ENCODE measurements at places on chromosomes 2 and 18. TPM values are rescaled to one million over a fixed set of nuclear protein-coding genes. Genes with fewer than 3 reads are reported as not detected.

Gene RBMS1
- total RNA-seq, result 180 TPM

DNA sequence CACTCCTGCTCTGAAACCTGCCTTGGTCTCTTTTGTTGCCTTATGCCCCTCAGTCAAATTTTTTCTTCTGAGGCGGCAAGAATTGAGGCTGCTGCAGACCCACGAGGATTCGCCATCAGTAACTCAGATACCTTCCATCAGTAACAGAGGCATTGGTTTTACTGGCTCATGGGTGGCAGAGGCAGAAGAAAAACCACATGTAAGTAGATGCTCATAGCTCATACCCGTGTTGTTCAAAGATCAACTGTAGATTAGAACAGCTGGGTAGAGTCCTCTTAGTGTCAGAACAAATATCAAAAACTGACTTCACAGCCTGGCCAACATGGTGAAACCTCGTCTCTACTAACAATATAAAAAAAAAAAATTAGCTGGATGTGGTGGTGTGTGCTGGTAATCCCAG lies 598.0 kb upstream of the SOX11 start:
- no peak for DNase-seq

DNA sequence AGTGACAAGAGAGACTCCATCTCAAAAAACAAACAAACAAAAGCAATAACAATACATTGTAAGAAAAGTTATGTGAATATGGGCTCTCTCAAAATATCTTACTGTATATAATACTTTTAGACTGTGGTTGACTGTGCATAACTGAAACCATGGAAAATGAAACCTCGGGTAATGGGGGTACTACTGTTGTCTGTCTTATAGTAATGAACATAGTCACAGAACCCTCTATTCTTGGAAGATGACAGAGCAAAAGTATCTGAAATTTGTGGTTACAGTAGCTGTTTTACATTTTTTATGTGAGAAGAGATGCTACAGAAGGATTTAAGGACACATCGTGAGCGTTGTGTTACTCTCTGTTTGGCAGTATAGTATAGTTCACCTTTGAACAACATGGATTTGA lies 60.5 kb downstream of the MAP4K4 start:
- no peak for DNase-seq

DNA sequence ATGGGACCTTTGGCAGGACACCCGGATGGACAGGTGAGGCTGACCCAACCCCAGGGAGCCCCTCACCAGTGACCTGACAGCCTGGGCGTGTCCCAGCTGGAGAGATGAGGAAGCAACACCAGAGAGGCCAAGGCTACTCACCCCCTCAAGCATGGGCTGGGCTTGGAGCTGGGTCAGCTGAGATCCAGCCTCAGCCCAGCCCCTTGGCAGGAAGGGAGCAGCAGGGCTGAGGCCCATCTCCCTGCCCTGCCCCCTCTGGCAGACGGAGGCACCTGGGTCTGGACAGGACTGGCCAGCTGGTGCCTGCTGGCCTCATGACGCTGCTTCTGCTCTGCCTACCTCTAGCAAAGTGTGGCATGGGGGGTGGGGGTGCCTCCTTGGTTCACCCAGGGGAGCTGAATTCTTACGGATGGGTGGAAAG lies 37.8 kb downstream of the HS6ST1 start:
- no peak for DNase-seq

DNA sequence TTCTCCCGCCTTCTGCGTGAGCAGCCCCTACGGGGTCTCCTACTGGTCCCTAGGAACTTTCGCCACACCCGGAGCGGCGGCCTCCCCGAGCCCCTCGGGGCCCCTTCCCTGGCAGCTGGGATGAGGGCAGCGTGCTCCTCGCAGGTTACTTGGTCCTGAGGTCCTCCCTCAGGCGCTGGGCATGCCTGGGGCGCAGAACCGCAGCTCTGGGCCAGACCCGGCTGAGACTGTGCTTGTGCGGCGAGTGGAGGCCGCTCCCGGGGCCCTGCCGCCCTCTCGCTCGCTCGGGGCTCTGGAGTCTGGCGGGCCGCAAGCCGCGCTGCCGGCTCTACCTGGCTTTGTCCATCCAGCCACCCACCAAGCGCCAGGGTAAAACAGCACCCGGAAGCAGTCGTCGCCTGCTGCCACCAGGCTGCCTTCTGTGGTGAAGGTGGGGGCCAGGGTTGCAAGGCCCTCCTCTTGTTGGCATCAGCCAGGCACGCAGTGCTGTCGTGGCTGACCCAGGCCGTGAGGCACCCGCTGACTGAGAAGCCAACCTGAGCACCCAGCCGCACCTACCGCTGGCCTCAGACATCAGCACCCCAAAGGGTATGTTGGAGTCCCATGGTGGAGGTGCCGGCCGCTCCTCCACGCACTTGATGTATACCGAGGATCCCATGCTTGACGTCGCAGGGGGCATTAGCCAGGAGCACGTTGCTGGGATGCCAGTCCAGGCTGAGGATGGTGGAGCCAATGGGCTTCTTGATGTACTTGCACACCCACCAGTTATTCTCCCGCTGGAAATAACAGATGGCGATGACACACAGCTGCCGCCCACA lies 46.1 kb upstream of the PTH2R start:
- DNase-seq, result no peak

- DNase-seq, result no peak
Measured at GRCh38 chr2:12314127-12314760, 402.5 kb upstream of the TRIB2 start.

- no peak for DNase-seq
Measured at GRCh38 chr2:127197475-127198385, 22.4 kb downstream of the CYP27C1 start.

DNA sequence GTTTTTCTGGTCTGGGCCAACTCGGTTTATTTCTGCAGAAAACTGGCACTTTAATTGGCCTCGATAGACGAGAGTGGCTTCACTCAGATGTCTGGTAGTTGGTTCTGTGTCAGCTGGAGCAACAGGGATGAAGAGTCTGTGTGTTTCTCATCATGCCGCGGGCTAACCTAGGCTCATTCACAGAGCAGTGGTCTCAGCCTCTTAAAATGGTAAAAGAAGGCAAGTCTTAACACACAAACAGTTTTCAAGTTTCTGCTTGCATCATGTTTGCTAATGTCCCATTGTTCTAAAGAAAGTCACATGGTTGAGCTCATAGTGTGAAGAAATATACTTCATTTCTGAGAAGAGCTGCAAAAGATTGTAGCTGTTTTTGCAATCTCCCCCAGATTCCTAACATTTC lies 37.5 kb upstream of the ANXA4 start:
- no peak for DNase-seq

Gene SCYGR5
- not detected for total RNA-seq

DNA sequence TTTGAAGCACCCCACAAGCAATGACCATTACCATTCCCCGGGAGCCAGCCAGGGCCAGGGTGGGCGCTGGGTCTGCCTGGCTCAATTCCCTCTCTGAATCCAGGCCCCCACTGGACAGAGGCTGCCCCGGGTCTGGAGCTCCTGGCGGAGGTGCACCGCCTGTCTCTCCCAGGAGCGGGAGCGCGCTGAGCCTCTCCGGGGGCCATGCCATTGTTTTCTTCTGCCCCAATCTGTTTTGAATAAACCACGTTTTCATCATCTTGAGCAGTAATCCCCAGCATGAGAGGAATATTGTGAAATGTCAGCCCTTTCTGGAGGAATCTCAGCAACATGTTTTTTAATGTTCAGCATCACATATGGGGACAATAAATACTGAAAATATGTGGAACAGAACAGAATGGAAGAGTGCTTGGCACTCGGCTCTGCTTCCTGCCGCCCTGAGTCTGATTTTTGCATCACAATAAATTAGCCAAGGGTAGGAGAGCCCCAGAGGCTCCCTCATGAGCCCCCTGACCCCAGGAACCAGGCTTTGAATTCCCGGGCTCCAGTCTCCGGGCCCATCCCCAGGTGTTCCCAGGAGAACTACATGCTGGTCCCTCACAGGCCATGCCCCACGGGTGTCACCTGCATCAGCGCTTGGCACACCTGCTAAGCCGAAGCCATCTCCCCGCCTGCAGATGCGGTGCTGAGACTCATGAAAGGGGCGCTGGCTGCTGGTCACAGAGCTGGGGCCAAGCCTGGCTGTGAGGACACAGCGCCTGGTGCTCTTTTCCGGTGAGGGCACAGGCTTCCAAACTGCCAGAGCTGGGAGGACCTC lies 88.8 kb downstream of the INHBB start:
- no peak for DNase-seq

Gene RTP5
- not detected for total RNA-seq

DNA sequence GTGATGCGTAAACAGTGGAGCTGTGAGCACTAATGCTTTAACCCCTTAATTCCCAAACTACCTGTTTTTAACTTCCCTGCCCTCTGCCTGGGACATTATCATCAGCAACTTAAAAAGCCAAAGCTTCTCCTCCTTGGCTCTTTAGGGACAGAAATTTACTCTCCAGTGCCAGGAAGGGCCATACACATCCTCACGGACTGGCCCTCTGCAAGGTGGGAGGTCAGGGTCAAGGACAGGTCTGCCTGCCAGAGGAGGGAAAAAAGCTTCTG lies 21.5 kb downstream of the KCTD1 start:
- DNase-seq, result no peak

- no peak for DNase-seq
Measured at GRCh38 chr18:55912919-55913318, 324.9 kb upstream of the TCF4 start.

- no peak for DNase-seq
Measured at GRCh38 chr2:216774620-216775019, 79.3 kb upstream of the IGFBP5 start.

- DNase-seq, result no peak
Measured at GRCh38 chr2:33518929-33519328, 42.5 kb downstream of the RASGRP3 start.

DNA sequence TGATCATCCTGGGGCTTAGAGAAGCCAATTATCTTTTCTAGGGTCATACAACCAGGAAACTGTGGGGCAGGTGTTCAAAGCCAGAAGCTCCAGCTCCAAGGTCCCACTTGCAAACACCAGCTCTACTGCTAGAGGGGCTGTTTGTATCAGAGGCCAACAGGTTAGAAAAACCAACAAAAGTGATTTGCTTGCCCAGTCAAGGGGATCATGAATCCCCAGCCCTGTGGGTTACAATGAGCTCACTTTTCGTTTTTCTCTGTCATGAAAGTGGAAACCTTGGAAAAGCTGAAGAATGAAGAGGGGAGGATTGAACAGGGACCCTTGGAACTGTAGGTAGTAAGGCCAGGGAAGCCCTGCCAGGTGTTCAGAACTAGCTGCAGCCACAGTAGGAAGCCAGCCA lies 119.2 kb downstream of the SPP2 start:
- no peak for DNase-seq

Gene KIF1A
- 0.60 TPM for total RNA-seq
